ENCODE measurements at places on chromosomes 7 and 10.

DNA sequence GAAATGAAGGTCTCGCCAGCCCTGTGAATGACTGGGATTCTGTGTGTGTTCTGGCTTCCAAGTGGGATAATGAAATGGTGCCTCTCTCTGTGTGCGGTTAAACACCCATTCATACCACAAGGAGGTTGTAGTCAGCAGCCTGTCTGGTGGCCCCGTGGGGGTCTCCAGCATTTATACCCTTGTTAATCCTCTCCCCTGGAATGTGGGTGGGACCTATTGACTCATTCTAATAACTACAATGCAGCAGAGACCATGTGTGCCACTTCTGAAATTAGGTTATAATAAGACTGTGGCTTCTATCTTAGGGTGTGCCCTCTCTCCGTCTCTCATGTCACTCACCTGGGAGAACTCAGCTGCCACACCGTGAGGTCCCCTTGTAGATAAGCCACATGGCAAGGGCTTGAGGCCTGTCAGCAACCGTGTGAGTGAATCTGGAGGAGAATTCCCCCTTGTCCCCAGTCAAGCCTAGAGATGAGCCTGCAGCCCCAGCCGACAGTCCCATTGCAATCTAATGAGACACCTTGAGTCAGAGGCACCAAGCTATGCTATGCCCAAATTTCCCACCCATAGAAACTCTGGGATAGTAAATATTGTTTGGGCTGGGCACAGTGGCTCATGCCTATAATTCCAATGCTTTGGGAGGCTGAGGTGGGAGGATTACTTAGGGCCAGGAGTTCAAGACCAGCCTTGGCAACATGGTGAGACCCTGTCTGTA, 106.8 kb downstream of the GALNT17 start:
- no peak for DNase-seq

GRCh38 chr7:51472873-51473272, 156.3 kb upstream of the COBL start:
- DNase-seq: no peak

- no peak for DNase-seq
Observed at GRCh38 chr10:130915065-130915464, 396.5 kb downstream of the TCERG1L start.

DNA sequence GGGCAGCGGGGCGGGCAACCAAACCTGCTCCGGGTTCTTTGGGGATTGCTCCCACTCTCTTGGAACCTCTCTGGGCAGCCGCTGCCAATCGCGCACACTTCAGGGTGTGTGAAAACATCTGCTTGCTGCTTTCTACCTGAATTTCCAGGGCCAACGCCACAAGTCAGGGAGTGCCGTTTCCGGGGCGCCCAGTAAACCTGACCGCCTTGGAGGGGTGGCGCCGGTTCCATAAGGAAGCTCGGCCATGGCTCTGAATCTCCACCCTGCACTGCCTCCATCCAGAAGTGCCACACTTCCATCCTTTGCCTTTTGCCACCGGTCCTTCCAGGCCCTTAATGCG, 679 bp upstream of the AFAP1L2 start:
- DNase-seq: no peak

DNA sequence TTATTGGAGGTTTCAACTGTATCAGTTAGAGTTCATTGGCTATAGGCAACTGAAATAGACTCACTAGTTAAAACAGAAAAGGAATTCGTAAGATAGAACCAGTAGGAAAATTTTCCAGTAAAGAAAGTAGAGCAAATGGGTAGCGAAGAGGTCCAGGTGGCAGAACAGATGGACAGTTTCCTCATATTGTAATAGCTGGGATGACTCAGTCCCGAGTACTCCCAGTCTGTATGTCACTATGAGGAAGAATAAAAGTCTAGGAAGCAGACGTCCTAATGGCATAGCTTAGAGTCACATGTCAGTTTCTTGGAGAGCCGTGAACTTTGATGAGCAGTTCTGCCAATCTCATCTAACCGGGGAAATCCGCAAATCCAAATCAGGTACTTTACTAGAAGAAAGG, 95.3 kb downstream of the RNF32 start:
- DNase-seq: no peak

Measured in SW 1271 (cell line).